SK-MEL-5 (cell line): ENCODE measurements at places on chromosomes 5 and 9. TPM values are rescaled to one million over a fixed set of nuclear protein-coding genes. Genes with fewer than 3 reads are reported as not detected.

KYAT1 gene
- total RNA-seq, result 7.4 and 7.5 TPM in 2 replicates

NPR3 gene
- total RNA-seq, result not detected in 2 replicates

SH2D3C gene
- total RNA-seq, result 0.08 and 0.11 TPM in 2 replicates

COL23A1 gene
- not detected in 2 replicates for total RNA-seq

MEIKIN gene
- total RNA-seq, result not detected in 2 replicates

CDKN2B-AS1 gene
- not detected in 2 replicates for total RNA-seq

MAPK9 gene
- 12.8 and 16.0 TPM in 2 replicates for total RNA-seq

NUTM2F gene
- not detected in 2 replicates for total RNA-seq

AIF1L gene
- total RNA-seq, result 32.6 and 32.7 TPM in 2 replicates

ADAMTS12 gene
- not detected in 2 replicates for total RNA-seq

IFNB1 gene
- not detected in 2 replicates for total RNA-seq

RGS3 gene
- 23.3 and 25.0 TPM in 2 replicates for total RNA-seq

PCDHA6 gene
- total RNA-seq, result not detected in 2 replicates

GABRG2 gene
- total RNA-seq, result 0.05 and 0.32 TPM in 2 replicates

PIP5KL1 gene
- total RNA-seq, result 0.32 TPM in 1 of 2 replicates, not detected in the other

LMX1B gene
- 2.7 and 5.6 TPM in 2 replicates for total RNA-seq

DNA sequence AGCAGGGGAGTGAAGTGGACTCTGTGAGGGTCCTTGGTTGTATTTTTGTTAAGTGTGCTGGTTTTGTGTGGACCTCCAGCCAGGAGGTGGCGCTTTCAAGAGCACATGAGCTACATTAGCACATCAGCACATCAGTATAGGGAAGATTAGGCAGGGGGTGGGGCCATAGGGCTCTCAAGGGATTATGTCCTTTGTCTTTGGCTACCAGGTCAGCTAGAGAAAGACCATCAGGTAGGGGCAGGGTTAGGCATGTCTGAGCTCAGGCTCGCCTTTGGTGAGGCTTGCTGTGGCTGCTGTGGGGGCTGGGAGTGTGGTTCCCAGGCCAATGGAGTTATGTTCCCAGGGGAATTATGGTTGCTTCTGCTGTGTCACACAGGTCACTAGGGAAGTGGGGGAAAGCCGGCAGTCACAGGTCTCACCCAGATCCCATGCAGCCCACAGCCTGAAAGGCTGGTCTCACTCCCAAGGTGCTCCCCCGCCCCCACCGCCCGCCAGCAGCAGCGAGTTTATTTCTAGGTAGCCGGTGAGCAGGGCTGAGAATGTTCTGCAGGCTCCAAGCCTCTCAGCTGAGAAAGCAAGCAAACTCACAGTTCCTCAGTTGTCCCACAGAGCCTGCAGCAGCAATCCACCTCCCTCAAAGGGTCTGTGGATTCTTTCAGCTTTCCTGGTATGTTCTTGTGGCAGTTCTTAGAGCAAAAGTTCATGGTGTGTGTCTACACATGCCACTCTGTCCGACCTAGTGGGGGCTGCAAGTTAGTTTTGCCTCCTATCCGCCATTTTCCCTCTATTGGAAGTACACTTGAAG is 13.7 kb downstream of the OR1J1 start:
- DNase-seq, result peak; percentile 84

DNA sequence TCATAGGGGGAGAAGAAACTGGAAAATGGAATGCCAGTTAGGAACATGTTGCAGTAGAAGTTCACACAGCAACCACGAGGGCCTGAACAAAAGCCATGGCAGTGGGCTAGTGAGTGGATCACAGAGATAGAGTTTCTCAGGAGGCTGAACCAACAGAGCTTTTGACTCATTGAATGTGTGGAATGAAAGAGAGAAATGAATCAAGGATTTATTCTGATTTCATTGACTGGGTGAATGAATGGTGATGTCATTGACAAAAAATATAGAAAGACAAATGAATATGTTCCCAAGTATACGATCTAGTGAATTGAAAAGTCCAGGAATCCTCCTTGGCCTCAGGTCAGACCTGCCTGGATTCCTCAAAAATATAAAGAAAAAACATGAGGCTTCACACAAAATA is 99.2 kb downstream of the ZNF462 start:
- no peak for DNase-seq

DNA sequence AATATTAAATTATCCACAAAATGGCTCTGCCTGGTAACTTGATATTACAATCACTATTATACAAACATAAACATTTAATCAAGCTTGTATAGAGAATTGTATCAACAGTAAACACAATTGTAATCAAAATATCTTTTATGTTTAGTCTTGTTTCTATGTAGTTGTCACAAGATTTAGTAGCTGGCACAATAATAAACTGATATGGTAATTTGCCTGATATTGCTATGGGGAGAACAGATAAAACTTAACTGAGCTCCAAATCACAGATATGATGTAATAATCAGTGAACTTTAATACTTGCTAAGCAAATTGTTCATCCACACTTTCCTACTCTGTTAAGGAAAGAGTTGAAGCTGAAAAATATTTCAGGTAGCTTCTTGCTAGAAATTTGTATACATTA is 189.8 kb downstream of the MPDZ start:
- DNase-seq, result no peak

DNA sequence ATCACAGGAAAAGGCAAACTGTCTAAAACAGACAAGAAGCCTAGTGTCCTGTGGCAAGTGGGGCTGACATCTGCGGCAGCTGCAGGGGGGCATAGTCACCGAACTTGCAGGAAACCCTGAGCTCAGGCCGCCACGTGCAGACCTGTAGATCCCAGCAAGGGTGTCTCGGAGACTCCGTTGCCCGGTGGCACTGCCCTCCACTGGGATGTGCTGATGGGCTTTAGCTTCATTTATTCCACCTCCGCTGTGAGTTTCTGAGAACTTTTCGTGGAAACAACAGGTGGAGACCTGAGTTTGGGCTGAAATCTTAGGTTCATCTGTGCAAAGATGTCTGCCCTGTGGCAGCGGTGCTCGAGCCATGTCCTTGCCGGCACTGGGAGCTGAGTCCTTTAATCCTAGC is 22.1 kb downstream of the CEP72 start:
- DNase-seq, result no peak

GRCh38 chr9:126398403-126399058 is 71.9 kb downstream of the MVB12B start:
- DNase-seq, result peak; percentile 30

DNA sequence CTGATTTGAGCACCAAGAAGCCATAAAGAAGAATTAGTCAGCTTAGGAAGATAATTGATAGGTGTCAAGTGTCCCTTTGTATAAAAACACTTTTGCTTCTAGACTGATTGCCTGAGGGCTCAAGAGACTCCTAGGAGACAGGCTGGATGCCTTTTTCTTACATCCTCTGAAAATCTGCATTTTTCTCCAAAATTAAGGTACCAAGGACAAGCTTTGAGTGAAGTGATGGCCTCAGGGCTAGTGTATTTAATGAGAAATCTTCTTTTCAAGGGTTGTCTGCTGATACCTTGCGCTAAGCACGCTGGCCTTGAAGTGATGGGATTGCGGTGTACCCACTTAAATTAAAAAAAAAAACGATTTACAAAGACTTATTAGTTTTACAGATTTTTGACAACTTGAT is 304.0 kb downstream of the TLR4 start:
- no peak for DNase-seq

GRCh38 chr9:38125889-38126288 is 56.9 kb upstream of the SHB start:
- no peak for DNase-seq

- no peak for DNase-seq
Observed at GRCh38 chr5:97543166-97543565, 360.1 kb upstream of the RIOK2 start.

GRCh38 chr5:10745133-10745532 is 15.9 kb downstream of the DAP start:
- no peak for DNase-seq

DNA sequence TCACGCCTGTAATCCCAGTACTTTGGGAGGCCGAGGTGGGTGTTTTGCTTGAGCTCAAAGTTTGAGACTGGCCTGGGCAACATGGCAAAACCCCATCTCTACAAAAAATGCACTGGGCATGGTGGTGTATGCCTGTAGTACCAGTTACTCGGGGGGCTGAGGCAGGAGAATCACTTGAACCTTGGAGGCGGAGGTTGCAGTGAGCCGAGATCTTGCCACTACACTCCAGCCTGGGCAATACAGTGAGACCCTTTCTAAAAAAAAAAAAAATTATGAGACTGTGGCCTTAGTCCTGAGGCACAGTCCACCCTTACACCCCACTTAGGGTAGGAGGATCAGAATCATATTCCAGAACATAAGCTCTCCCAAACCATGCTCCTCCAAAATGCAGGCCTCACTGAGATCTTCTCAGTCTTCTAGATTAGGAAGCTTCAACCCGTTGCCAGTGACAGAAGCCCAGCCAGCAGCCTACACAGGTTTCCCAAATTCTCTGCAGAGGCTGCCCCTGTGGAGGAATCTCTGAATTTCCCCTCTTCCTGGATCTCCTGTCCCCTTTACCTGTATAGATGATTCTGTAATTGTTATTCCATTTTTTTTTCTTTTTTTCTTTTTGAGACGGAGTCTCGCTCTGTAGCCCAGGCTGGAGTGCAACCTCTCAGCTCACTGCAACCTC is 77.3 kb downstream of the BASP1 start:
- no peak for DNase-seq

GRCh38 chr9:76218886-76219445 is 175.3 kb downstream of the RFK start:
- no peak for DNase-seq

GRCh38 chr5:10601246-10602030 is 37.6 kb downstream of the ANKRD33B start:
- DNase-seq, result peak; percentile 87

DNA sequence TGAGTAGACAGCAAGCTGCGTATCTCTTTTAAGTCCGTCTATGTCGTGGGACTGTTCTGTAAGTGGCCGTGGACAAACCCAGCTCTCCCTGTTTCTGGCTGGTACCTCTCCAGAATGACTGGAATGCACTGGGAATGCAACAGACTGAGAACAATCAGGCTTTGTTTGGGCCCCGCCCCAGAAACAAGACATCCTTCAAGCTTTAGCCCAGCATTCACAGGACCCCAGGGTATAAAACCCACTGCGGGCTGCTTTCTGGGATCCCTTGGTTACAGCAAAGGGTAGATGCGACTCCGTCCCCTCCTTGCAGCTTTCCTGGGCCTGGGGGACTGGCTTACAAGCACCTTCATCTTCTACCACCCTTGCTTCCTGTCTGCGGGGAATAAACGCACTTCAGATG is 45.6 kb upstream of the SPTLC1 start:
- peak; percentile 17 for DNase-seq

DNA sequence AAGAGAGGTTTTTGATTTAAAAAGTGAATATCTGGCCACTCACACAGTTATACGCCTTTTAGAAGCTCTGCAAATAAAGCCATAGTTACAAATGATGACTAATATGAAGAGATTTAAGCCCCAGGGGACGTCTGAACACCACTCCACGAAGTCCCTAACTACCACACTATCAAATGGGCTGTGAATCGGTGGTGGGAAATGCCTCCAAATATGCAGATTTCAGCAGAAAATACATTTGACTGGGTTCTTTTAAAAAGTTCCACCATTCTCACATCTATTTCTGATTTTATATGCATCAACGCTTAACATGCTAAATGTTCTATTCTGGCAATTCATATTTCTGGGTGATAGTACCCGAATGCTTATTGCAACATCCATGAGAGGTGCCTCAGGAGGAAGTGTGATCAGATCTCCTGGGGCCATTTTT is 22.5 kb downstream of the TICAM2 start:
- no peak for DNase-seq

GRCh38 chr9:132181796-132182313 is 20.0 kb downstream of the NTNG2 start:
- DNase-seq, result no peak

GRCh38 chr9:34252016-34252415 is 73.2 kb downstream of the UBAP1 start:
- DNase-seq, result no peak

DNA sequence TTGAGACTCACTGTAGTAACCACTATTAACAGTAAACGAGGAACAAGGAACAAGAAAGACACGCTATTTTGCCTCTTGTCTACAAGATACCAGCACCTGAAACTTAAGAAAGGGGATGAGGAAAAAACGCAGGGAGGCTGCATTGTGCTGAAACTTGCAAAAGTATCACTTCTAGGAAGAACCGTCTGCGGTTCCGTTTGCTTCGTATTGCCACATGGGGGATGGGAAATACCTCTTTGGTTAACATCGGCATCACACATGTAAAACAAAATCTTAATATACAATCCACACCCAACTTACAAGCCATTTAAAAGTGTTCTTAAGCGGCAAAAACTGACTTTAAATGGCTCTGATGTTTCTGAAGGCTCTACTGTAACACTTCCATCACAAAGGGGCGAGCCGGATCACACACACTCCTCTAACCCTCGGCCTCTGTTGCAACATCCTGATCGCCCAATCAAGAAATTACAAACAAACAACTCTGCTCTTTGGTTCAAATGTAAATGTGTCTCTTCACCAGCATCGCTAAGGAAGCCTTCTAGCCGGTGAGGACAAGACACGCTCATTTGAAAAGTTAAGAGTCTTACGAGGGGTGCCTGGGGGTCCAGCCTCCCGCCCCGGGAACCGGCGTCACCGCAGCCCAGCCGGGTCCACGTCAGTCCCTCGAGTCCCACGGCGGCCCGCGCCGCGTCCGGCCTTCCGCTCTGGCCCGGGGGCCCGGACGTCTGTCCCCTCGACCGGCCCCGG is 621 bp downstream of the SEC16A start:
- peak; percentile 35 for DNase-seq

DNA sequence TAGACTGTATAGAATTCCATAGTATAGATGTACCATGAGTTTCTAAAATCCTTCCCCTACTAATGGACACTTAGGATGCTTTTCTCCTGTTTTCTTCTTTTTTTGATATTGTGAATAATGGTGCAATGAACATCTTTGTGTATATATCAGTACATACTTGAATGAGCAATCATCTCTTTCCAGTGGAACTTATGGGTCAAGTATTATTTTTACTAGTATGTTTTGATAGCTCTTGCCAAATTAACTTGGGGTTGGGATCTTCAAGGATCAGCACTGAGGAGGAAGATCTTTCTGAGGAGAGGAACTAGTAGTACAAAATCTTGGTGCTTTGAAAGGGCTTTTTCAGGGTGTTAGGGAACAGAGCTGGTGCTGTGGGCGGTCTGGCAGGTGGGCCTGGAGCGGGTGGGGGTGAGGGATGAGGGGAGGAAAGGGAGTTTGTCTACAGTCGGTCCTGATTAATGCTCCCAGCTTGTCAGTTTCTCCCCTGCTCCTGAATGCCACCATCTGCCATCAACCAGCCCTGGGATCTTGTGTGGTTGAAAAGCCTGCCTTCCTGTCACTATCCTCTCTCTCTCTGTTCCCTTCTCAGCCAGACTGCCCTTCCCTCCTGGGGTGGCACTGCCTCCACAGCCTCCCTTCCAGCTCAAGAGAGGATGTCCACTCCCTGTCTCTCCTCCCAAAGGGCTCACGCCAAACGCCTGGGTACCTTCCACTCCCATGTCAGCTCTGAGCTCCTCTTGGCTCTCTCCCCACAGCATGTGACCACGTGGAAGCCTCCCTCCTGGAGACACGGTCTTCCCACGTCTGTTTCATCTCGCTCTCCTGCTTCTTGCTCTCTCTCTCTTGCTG is 185.9 kb downstream of the DAB2IP start:
- no peak for DNase-seq

GRCh38 chr9:98818764-98819163 is 11.3 kb downstream of the GALNT12 start:
- DNase-seq, result no peak

- DNase-seq, result peak; percentile 32
Observed at GRCh38 chr9:92455217-92455616, 27.1 kb downstream of the ASPN start.
